ENCODE measurements at places on chromosomes 7 and 10.

DNA sequence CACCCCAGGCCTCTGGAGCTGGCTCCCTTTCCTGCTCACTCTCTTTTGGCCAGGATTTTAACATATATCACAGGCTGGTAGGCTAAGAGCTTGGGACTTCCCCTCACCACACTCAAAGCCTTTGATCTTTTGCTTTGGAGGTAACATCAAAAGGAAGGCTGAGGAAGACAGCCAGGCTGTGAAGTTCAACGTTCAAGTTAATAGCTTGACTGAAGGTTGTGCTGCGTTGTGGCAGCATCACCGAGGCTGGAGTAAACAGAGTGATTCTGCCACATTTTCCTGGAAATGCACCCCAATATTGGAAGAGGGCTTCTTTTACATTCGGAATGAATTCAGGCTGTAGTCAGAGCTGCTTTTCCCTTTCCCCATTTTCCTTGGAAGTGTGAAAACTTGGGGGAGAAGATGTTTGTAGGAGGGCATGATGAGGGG is 57.3 kb downstream of the TCF7L2 start:
- no peak for DNase-seq

DNA sequence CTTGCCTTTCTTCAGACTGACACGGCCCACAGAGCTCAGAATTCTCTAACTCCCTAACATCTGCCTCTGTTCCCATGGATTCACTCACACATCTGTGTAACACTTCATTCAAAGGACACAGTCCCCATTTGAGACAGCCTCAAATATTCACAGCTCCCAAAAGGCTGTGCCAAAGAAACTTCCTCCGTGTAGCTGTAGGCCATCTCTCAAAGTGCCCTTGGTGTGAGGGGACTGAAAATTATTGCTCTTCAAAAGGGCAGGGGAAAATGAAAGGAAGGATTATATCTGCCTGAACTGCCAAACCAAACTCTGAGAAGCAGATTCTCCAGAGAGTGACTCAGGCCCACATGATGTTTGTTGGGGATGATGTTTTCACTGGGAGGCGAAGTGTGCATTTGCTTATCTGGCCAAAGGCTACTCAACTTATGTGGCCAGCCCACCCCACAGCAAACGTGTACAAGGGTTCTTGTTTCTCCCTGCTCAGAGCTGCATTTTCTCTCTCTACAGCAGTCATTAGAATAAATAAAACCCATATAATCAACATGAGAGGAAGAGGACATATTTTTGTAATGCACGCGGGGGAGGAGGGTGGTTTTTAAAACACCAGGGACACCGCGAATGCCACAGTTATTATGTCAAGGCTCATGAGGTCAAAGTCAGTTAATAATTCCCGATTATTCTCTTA is 302.4 kb upstream of the NFE2L3 start:
- no peak for DNase-seq

- no peak for DNase-seq
These were observed 53.4 kb downstream of the TMEM209 start for GRCh38 chr7:130151591-130152492.

GRCh38 chr7:142299237-142299781 is 41.5 kb upstream of the PRSS58 start:
- no peak for DNase-seq

DNA sequence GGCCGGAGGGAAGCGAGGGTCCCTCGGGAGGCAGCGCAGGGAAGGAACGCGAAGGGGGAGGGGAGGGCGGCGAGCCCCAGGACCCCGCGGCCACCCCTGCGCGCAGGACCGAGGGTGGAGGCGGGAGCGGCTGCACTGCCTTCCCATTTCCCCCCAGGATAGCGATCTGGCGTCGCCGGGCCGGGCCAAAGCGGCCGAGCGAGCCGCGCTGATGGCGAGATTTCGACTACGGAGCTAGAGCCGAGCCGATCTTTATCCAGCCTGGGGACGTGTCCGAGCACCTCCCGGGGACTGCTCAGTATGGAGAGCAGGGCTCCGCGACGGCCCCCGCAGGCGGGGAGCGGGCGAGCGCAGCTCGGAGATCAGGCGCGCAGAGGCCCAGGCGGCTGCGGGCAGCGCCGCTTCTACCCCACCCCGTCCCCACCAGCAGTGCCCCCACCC is 590 bp upstream of the CRTAC1 start:
- peak; percentile 33 for DNase-seq

DNA sequence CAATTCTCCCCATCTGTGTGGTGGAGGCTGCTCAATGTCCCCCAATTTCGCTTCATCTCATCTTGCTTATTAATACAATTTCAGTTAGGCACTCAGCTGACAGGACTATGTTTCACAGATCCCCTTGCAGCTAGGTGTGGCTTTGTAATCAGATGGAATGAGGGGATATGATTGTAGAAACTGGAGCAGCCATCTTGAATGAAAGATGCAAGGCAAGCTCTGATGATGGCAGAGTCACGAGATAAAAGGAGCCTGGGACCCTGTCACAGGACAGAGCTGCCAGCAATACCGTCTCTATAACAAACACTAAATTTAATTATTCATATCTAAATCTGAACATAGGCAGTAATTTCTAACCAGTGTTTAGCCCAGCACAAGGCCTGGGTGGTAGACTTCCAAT is 991 bp upstream of the DLD start:
- no peak for DNase-seq

GRCh38 chr10:110461088-110461487 is 36.6 kb upstream of the DUSP5 start:
- no peak for DNase-seq

- no peak for DNase-seq
These were observed 1.2 kb downstream of the GPNMB start for GRCh38 chr7:23247603-23248335.

GRCh38 chr7:30743371-30744074 is 8.4 kb upstream of the INMT start:
- DNase-seq: no peak

DNA sequence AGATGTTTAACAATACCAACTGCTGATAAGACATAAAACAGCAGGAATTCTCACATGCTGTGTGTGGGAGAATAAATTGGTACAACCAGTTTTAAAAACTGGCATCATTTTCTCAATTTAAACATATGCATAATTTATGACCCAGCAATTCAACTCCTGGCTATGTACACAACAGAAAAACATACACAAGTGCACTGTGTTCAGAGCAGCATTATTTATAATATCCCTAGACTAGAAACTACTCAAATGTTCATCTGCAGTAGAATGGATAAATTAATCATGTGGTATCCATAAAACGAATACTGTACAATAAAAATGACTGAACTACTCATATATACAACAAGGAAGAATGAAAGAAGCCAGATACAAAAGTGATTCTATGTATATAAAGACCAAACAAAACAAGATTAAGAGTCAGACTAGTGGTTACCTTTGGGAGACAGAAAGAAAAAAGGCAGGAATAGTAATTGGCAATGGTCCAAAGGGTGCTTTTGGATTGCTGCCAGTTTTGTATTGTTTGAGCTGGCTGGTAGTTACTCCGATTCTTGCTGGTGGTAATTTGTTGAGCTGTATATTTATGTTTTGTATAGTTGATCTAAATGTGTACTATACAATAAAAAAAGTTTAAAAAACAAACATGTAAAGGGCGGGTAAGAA is 306.0 kb downstream of the TFEC start:
- DNase-seq: no peak

GRCh38 chr7:135575296-135575695 is 17.6 kb downstream of the NUP205 start:
- no peak for DNase-seq

DNA sequence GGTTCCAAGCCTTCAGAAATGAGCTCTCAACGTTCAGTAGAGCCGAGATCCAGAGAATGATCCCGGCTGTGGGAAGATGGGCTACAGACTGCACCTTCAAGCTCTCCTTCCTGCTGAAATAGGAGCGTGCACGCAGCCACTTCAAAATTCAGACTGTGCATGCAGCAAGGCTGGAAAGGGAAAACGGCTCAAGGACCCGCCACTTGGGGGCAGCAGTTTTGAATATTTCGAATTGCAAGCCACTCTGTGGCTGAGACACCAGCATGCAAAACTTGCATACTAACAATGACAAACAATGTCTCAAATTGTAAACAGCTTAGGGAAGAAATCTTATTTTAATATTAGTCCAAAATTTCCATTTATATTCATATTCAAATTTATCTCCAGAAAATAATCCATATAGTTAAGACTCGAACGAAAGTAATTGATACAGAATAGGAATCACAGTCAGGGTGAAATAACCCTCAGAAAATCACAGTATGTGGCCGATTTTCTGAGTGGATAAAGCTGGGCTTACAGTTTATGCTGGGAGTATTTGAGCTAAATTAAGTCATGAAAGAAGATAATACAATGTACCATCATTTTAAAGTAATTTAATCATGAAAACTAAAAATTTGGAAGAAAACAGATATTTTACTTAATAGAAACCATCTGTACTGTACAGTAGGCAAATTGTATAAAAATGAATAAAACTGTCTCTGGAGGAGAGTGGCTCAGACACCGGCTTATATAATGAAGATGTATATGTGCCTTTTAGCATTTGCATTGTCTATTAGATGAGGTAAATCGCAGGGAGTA is 137.9 kb upstream of the MKI67 start:
- peak; percentile 7 for DNase-seq

GRCh38 chr7:43351683-43352082 is 231.2 kb upstream of the STK17A start:
- DNase-seq: no peak

GRCh38 chr10:33355274-33355673 is 20.8 kb upstream of the NRP1 start:
- peak; percentile 17 for DNase-seq

DNA sequence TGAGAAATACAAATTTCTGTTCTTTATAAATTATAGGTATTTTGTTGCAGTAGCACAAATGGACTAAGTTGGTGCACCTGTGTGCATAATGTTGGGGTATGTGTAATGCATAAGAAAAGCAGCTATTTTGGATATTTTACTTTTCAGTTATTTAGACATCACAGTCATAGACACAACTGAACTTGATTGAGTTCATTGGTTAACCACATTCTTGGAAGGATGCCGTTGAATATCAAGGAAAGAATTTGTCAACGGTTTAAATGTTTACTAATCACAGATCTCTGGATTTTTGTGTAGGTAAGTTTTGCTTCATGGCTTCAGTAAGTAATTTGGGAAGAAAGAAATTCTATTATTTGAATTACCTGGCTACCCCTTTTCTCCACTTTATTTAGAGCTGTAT is 4.1 kb downstream of the OTUD1 start:
- no peak for DNase-seq

DNA sequence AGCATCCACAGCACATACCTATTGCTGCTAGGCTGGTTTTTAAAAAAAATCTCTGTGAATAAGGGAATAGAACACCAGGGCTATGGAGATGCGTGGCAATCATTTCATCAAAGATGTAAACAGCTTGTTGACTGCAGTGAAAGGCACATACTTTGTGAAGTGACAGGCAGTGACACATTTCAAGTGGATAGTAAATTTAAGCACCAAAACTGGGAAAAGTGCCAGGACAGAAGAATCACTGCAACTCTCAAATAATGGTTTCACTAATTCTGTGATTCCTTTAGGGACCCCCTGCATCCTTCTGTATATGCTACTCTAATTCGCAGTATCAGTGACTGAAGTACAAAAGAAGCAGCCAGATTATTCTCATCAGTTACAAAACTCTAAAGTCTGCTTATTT is 145.2 kb upstream of the KLF14 start:
- no peak for DNase-seq

Measured in C1 segment of cervical spinal cord (tissue), 14 donors.